NCI-H187 (cell line): ENCODE measurements at places on chromosomes 1 and 21.

GRCh38 chr1:37069406-37069805, 35.1 kb upstream of the GRIK3 start:
- DNase-seq = no peak

DNA sequence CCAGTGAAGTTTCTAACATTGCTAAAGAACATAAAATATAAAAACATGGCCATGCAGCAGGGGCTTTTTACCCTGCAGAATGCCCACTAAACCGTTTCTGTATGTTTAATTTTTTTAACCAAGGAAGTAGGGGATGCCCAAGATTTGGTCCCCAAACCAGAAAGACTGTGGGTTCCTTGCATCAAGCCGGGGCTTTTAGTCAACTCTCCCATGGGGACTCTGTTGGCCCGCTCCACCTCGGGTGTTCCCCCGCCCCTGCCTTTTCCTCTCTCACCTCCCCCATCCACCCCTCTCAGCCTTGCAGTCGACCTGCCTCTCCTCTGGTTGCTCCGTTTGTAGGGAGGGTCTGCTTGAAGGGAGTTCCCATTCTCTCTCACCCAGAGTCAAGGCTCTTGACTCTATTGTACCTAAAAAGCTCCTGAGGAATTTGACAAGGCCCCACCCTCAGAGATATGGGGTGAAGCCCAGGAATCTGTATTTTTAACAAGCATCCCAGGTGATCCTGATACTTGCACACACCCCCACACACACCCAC, 117.5 kb downstream of the TOMM20 start:
- no peak for DNase-seq

DNA sequence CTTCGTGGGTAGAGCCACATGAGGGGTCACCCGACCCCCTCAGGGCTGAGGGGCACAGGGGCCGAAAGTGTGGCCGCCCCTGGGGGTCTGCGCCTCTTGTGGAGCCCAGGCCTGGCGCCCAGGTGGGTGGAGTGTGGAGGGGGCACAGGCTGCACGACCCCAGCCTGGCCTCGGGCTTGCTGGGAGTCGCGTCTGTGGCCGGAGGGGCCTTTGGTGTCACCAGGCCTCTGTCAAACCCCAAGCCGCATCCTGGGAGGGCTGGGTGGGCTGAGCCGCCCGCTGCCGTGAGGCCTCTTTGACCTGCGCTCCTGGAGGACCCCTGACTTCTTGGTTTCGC, 60.7 kb downstream of the FAAP20 start:
- DNase-seq = no peak

- no peak for DNase-seq
These were observed 593.3 kb upstream of the NCAM2 start for GRCh38 chr21:20404915-20405314.

DNA sequence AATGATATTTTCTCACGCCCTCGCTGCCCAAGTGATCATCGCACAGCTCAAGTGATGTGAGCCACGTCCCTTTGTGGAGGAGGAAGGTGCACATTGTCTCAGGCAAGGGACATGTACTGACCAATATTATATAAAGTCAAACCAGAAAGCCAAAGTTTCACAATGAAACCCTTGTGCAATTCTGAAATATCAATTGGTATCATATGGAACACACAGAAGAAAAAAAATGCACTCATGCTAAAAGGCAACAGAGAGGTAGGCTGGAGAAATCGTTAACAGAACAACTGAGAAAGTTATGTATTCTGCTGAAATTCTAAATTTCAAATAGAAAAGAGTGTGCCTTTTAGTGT, 1.9 kb downstream of the JAM2 start:
- no peak for DNase-seq

DNA sequence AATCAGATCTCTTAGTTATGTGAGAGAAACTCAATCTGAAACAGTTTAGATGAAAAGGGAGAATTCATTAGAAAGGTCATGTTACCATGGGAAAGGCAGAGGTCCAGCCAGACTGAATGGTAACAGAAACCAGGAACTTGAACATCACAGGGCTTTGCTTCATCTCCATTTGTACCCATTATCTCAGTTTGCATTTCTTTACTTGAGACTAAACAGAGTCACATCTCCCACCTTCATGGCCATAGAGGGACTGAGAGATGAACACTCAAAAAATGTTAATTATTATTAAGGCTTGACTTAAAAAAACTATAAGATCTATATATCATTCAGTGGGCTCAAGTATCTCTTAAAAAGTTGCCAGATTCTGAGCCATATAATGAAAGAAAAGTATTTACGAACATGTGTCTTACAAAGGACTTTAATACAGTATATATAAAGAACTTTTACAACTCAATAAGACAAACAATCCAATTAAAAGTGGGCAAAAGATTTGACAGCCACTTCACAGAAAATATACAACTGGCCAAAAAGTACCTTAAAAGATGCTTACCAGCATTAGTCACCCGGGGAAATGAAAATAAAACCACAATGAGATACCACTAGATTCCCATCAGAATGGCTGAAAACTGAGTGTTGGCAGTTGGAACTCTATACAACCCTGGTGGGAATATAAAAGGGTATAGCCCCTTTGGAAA, 13.2 kb downstream of the KYAT3 start:
- DNase-seq = no peak

- no peak for DNase-seq
These were observed 47.6 kb upstream of the SAMD13 start for GRCh38 chr1:84253891-84254290.

- peak; percentile 27 for DNase-seq
These were observed 21.1 kb downstream of the CACNA1E start for GRCh38 chr1:181504399-181504842.

DNA sequence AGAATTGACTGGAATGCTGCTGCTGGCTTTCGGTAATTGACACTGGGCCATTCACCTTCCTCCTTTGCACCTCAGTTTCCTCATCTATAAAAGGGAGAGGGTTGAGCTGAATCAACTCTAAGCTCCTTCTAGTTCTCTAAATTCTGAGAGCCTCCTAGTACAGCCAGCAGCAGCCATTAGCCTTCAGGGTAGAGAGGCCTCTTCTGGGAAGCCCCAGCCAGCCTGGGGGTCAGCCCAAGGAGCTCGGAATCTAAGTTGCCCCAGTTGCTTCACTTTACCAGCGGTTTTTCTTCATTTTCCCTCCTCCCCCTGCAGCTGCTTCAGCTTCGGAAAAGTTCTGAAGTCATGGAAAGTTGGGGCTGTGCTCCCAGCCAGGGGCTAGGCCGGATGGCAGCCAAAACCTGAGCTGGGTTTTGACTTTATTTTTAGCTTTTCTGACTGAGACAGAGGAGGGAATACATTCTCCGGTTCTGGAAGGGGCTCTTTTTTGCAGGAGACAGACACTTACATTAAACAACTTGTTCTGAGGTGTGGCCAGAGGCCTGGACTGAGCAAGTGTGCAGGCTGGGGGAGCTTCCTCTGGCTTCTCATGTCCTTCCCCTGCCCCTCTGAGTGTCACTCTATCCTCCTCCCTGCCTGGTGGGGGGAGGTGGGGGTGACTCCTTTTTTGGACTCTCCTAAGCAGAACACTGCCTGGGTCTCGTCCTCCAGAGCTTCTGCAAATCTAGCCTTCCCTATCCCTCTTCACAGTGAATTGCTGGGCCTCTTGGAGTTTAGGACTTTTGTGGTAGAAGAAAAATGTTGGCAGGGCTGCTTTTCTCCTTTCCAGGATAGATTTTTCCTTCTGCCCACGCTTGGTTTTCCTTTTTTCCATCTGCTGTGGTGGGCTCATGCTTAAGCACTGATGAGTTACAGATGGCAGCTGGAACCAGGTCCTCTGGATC, 14.4 kb downstream of the LMNA start:
- no peak for DNase-seq

DNA sequence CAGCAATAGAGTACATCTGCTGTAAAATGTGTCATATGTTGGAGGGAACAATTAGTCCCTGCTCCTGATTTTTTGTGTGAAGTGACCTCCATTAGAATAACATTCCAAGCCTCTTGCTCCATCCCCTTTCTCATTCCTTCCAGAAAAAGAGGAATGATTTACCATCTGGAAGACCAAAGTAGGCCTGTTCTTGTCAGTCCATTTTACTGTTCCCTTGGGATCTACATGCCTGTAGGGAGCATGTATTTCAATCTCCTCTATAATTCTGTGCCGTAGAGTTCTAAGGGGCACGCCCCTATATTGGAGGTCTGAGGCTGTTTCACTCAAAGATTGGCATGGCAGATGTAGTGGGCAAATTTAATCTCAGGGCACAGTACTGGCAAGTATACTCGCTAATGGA, 48.8 kb upstream of the MAN1A2 start:
- no peak for DNase-seq

- DNase-seq = no peak
These were observed 12.6 kb downstream of the METTL13 start for GRCh38 chr1:171794085-171794484.

GRCh38 chr1:26785611-26786436, 1.9 kb upstream of the PIGV start:
- DNase-seq = no peak

GRCh38 chr1:232954594-232955365, 4.4 kb downstream of the NTPCR start:
- no peak for DNase-seq

DNA sequence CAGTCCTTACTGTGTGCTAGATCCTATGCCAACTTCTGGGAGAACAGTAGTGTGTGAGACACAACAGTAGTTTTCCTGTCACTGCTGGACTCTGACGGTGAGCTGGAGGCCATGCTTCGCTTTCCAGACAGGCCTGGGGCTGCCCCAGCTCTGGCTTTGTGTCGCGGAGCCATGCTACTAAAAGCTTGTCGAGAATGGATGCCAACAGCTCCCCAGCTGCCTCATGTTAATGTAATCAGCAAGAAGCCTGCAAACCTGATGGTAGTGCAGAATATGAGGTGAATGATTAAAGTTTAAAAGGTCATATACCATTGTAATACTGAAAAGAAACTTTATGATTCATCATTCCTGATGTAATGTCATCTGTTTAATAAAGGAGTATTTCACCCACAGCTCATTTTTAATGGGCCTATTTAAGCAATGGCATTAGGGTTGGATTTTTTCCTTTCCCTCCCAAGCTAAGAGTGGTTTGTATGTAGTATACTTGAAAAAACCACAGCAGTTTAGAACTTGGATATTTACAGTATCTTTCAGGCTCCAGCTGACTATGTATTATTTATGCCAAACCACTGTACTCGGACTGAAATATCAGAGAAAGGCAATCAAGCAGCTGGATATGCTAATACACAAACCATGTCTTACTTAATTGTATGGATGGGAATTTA, 343.0 kb downstream of the NUF2 start:
- DNase-seq = no peak

GRCh38 chr21:36113647-36114428, 21.0 kb upstream of the CBR3 start:
- peak; percentile 32 for DNase-seq

GRCh38 chr1:228364706-228365213, 41.9 kb downstream of the TRIM11 start:
- no peak for DNase-seq

GRCh38 chr1:167310732-167311131, 90.0 kb downstream of the POU2F1 start:
- no peak for DNase-seq

GRCh38 chr21:22444990-22445389, 1446.8 kb downstream of the NCAM2 start:
- DNase-seq = no peak

DNA sequence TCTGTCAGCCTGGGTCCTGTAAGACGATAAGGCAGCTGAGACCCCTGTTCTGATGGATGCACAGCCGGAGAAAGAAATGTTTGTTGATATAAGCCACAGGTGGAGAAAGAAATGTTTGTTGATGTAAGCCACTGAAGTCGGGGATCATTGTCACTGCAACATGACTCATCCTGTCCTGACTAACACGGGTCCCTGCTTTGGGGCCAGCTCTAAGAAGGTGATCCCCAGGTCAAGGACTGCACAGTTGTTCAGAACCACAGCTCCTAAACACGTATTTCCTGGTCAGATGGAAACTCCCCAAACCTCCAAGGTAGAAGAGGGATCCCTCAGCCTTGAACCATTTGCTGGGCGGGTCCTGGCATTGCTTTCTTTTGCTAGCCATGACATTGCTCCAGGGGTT, 86.4 kb upstream of the IGSF21 start:
- DNase-seq = no peak

DNA sequence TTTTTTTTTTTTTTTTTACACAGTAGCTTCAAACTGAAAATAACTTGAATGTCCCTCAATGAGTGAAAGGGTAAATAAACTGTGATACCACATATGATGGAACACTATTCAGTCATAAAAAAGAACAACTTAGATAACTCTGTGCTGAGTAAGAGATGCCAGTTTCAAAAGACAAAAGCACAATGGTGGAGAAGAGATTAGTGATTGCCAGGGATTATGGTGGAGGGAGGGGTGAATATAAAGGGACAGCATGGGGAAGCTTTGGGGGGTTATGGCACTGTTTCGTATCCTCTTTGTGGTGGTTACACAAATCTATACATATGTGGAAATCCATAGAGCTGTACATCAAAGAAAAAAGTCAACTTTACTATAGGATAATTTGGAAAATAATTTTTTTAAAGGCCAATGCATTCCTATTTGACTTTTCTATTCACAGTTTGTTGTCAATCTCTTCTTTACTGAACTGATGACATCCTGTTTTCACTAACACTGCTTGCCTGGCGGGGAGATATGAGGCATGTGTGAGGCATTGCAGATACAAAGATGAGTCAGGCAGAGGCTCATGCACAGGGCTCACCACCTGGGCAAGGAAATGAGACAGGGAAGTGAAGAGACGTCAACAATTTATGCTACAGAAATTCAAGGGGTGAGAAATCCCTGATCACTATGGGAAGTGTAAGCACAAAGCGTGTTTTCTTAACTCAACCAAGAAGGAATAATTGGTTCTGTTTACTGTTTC, 302.7 kb downstream of the DUSP10 start:
- DNase-seq = no peak

GRCh38 chr1:165153182-165153581, 203.3 kb downstream of the LMX1A start:
- no peak for DNase-seq

DNA sequence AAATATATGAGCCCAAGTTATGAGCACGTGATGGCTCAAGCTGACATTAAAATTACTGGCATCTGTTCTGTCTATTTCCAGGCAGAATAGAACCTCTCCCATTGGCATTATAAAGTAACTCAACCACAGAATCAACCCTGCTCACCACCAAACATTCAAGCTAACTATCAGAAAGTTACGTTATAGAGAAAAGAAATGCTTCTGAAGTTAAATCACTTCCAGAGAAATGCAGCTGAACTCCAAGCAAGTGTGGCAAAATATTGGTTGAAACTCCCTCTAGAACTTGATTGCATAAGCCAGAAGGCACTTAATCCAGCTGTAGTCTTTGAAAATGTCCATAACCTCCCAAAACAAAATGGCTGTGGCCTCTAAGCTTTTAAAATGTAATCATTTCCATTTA, 36.2 kb upstream of the UBE2U start:
- DNase-seq = no peak

- no peak for DNase-seq
These were observed 285.3 kb upstream of the C1orf105 start for GRCh38 chr1:172135076-172135672.

DNA sequence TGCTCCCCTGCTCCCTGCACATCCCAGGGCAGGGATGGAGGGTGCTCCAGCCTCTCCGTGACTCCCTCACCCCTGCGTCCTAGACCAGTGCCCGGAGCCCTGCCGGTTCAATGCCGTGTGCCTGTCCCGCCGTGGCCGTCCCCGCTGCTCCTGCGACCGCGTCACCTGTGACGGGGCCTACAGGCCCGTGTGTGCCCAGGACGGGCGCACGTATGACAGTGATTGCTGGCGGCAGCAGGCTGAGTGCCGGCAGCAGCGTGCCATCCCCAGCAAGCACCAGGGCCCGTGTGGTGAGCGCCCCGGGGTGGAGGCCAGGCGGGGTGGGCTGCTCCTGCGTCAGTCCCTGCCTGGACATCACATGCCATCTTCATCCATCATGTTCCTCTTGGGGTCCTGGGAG, 22.0 kb downstream of the AGRN start:
- DNase-seq = no peak

- no peak for DNase-seq
These were observed 55.0 kb downstream of the WNT9A start for GRCh38 chr1:227892489-227893299.
